Stimulated activated CD8-positive, alpha-beta memory T cell treated with anti-CD3 and anti-CD28 coated beads, Interleukin-15, amount 100 ng/mL, for 24 hours (primary cell): ENCODE measurements at places on chromosomes 1 and 21.

- no peak for DNase-seq
Observed at GRCh38 chr1:180586671-180587155, 27.9 kb downstream of the OVAAL start.

DNA sequence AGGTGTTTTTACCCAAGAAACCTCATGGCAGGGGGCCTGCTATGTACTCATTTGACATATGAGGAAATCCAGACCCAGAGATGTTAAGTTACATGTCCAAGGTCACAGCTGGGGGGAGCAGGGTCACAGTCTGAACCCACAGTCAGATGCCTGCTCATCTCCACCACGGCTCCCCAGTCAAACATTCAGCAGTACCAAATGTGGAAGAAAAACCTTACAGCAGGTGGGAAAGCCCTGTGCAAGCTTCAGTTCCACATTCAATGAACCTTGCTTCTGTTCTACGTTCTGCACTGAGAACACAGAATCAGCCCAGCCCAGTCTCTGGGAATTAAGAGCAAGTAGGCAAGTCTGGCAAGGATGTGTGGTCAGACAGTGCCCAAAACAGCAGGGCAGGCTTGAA is 35.2 kb downstream of the LRP8 start:
- no peak for DNase-seq

- no peak for DNase-seq
Observed at GRCh38 chr1:162884831-162885230, 23.9 kb upstream of the CCDC190 start.

- DNase-seq, result no peak
Observed at GRCh38 chr1:178075333-178075732, 18.6 kb upstream of the RASAL2 start.

DNA sequence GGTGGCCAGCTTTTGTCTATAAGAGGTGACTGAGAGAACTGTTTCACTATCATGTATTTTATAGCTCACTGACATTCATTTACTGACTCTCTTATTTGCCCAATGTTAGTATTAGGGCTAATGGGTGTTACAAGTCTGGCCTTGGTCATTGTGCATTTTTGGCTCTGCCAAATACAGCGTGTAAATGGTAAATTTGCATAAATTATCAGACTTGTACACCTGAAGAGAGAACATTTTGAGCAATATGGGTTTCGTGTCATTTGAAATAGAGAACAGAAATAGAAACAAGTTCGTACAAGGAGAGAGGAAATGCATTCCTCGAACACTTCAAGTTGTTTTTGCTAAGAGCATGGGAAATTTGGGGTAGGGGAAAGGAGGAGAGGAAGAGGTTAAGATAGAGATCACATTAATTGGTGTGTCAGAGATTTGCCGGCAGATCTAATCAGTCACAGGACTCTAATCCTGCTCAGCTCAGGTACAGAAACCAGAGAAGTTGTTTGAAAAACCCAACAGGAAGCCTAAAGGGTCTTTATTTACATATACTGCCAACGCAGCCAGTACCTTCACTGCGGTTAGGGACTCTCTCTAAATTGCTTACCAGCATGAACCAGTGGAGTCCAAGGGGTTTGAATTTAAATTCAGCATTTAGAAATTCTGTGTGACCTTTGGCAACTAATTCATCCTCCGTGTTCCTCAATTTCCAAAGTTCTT is 261.5 kb downstream of the GPATCH2 start:
- DNase-seq, result no peak

DNA sequence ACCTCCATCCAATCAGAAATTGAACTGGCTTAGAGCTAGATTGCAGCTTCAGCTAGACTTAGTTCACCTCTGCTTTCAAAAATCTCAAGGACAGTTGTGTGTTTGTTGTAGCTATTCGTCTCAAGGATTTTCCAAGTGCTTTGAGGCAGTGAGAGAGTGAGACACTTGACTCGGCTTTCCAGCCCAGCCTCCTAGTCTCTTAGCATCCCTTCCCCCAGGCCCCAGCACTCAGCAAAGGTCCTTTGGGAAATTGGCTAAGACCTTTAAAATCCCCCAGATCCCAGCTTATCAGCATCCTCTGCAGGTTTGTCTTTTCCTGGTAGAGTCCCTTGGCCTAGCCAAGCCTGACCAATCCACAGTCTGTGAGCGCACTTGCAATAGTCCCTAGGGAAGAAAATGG is 47.9 kb upstream of the PROX1 start:
- no peak for DNase-seq
